ENCODE measurements at places on chromosomes 3 and 15.

DNA sequence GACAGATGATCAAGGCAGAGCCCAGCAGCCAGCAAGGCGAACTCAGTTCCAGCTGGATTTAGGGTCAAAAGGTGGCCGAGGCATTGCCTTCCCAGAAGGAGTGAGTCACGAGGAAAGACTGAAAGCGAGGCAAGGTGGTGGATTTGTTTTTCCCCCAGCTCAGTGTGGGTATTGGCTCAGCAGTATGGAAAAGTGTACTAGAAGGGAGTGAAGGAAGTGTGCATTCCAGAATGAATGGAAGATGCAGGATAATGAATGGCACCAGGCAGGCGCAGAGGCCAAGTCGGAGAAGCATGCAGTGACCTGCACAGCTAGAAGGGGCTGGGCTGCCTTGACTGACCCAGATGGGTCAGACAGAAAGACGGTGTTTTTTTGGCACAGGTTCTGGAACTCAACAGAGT, 46.3 kb downstream of the FOXP1 start:
- DNase-seq = no peak

GRCh38 chr3:119322021-119322834, 28.0 kb downstream of the ARHGAP31 start:
- DNase-seq = no peak

DNA sequence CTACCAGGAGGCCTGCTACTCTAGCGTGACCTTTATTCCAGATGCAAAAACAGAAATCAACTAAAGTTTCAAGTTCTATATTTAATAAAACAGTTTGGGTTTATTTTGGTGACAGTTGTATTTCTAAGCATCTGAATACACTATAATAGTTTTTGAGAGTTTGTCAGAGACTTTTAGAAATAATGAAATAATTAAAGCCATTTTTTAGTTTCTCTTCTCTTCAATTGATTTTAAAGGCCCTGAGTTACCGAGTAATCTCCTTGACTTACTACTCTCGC, 523.4 kb downstream of the CADM2 start:
- no peak for DNase-seq

GRCh38 chr15:100693451-100693850, 91.1 kb downstream of the ASB7 start:
- DNase-seq = no peak
